ENCODE measurements at places on chromosomes 1 and 21. TPM values are rescaled to one million over a fixed set of nuclear protein-coding genes. Genes with fewer than 3 reads are reported as not detected.

The AGBL4 gene
- total RNA-seq: not detected

The MPL gene
- not detected for total RNA-seq

The PADI2 gene
- 0.20 TPM for total RNA-seq

The MIXL1 gene
- not detected for total RNA-seq

The PTGER3 gene
- total RNA-seq: not detected

GRCh38 chr21:36059823-36060158, 535 bp downstream of the SETD4 start:
- peak overlapping the region; percentile 90 for H3K4me3 ChIP-seq
- H3K4me1 ChIP-seq: peaks cover 6% of the 10 kb centered on the region
- DNase-seq: no peak
- no peaks in the 10 kb centered on the region for H3K27me3 ChIP-seq

- peaks cover 17% of the 10 kb centered on the region for H3K4me1 ChIP-seq
- no peak for DNase-seq
- no peak overlapping the region for H3K27ac ChIP-seq
- H3K27me3 ChIP-seq: no peaks in the 10 kb centered on the region
These were observed 221.9 kb upstream of the DUSP10 start for GRCh38 chr1:221963742-221964141.

GRCh38 chr1:116259663-116260062, 113.4 kb upstream of the ATP1A1 start:
- no peaks in the 10 kb centered on the region for H3K4me1 ChIP-seq
- H3K27me3 ChIP-seq: no peaks in the 10 kb centered on the region
- no peaks in the 10 kb centered on the region for H3K36me3 ChIP-seq

GRCh38 chr1:168474322-168474721, 69.5 kb downstream of the XCL2 start:
- H3K4me3 ChIP-seq: no peak overlapping the region
- H3K36me3 ChIP-seq: no peaks in the 10 kb centered on the region
- no peak overlapping the region for H3K27ac ChIP-seq
- H3K27me3 ChIP-seq: no peaks in the 10 kb centered on the region
- peaks cover 22% of the 10 kb centered on the region for H3K4me1 ChIP-seq

DNA sequence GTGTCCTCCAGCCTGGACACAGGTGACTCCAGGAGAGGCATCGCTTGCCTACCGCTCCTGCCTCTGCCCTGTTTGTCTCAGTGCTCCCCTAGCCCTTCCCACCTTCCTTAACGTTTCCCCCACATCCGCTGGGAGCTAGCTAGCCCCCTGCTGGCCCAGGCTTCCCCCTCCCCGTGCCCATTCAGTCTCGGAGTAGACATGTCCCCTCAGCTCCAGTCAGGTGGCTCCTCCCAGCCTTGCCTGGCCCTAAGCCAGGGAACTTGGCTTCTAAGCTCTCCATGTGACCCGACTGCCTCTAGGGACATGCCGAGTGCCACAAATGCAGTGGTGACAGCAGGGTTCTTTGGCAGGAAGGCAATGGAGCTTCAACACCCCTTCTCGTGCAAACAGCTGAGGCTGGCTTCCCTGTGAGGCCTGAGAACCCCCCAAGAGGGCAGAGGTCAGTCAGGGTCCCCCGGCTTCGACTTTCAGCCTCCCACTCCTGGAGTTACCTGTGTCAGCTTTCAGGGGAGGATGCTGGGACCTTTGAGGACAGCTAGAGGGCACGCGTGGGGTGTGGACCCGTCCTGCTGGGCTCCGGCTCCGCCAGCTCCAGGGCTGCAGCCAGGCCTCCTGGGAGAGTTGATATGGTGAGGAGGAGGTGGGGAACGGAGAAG, 16.2 kb downstream of the DRAXIN start:
- no peak overlapping the region for H3K4me3 ChIP-seq
- no peak for DNase-seq
- no peaks in the 10 kb centered on the region for H3K36me3 ChIP-seq
- no peak overlapping the region for H3K27ac ChIP-seq
- H3K27me3 ChIP-seq: peaks cover 11% of the 10 kb centered on the region

DNA sequence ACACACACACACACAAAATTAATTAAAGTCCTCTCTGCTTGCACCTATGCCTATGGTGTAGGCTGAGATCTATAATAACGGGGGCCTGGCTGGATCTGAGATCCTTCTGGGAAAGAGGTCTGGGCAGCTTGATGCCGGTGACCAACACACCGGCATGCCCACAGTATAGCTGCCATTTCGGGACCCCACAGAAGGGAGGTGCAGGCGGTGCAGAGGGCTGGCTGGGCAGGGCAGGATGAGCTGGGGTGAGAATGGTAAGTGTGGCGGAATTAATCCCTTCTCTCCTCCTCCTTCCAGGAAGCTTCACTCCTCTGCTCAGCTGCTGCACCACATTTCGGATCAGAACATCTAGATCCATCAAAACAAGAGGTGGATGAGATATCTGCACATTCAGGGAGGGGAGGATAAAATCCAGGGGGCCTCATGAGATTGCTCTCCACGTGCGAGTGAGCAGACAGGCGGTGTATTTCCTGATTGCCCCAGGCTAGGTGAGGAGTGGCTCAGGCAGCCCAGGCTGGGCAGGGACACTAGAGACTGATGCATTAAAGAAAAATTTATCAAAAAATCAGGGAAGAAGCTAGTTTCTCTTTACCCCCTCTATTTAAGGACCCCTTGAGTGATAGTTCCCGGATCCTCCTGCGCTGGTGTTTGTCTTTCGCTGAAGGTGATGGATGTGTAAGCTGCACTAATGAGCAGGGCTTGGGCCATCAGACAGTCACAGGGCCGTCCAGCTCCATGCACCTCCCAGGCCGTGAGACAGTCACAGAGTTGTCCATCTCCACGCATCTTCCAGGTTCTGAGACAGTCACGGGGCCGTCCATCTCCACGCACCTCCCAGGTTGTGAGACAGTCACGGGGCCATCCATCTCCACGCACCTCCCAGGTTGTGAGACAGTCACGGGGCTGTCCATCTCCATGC, 449.9 kb downstream of the PTPRU start:
- no peak overlapping the region for H3K27ac ChIP-seq
- peaks cover 15% of the 10 kb centered on the region for H3K27me3 ChIP-seq
- H3K36me3 ChIP-seq: no peaks in the 10 kb centered on the region
- peaks cover 22% of the 10 kb centered on the region for H3K4me1 ChIP-seq
- H3K4me3 ChIP-seq: no peak overlapping the region
- no peak for DNase-seq

- no peaks in the 10 kb centered on the region for H3K4me1 ChIP-seq
- H3K4me3 ChIP-seq: peak overlapping the region; percentile 49
- H3K27ac ChIP-seq: no peak overlapping the region
- H3K36me3 ChIP-seq: no peaks in the 10 kb centered on the region
- DNase-seq: no peak
These were observed 1.9 kb downstream of the OLIG1 start for GRCh38 chr21:33071770-33072306.

DNA sequence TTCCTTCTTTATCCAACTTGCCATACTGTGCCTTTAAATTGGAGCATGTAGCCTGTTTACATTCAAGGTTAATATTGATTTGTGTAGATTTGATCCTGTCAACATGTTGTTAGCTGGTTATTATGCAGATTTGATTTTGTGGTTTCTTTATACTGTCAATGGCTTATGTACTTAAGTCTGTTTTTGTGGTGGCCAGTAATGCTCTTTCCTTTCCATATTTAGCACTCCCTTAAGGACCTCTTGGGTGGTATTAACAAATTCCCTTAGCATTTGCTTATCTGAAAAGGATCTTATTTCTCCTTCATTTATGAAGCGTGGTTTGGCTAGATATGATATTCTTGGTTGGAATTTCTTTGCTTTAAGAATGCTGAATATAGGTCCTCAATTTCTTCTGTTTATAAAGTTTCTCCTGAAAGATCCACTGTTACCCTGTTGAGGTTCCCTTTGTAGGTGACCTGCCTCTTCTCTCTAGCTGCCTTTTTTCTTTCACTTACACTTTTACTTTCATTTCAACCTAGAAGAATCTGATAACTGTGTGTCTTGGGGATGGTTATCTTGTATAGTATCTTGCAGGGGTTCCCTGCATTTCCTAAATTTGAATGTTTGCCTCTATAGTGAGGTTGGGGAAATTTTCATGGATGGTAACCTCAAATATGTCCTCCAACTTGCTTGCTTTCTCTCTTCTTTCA, 86.9 kb upstream of the NEGR1 start:
- peak overlapping the region; percentile 7 for H3K27ac ChIP-seq
- H3K4me1 ChIP-seq: peaks cover 16% of the 10 kb centered on the region
- DNase-seq: no peak
- no peak overlapping the region for H3K4me3 ChIP-seq

- H3K27ac ChIP-seq: no peak overlapping the region
- no peaks in the 10 kb centered on the region for H3K27me3 ChIP-seq
- H3K4me1 ChIP-seq: peaks cover 18% of the 10 kb centered on the region
- peak; percentile 22 for DNase-seq
- no peak overlapping the region for H3K4me3 ChIP-seq
These were observed 27.6 kb downstream of the SKI start for GRCh38 chr1:2255420-2256369.

DNA sequence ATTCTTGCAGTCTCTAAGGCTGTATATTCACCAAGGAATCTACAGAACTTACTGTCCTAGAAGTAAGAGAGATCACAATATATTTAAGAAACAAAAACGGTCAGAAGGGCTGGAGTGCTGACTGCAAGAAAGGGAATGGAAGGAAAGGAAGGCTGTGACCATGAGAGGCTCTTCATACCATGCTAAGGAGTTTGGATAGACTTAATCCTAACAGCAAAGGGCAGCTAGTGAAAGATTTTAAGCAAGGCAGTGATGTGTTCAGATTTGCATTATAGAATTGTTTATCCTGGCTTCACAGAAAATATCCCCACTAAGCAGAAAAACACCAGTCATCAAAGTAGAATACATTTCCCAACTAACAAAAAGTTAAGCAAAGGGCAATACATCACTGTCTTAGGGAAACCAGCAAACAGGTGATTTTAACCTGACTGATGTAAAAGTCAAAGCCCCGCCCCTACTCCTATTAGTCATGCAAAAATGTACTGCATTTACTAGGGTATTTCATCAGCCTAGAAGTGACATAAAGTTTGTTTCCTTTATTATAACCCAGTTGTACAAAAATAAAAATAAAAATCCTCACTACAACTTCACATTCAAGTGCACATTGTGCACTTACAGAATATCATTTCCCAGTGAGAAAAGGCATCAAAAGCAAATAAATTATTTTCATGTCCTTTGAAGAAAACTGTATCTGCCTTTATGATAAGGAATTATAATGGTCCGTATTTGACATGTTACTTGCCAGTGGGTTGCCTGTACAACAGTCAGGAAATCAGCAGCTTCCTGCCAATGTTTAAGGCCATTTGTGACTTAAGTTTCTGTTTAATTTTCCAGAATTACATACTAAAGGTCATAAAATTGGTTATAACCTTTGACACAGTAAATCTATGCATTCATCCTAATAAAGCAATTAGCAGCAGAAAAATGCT, 17.2 kb downstream of the JAK1 start:
- peak; percentile 79 for DNase-seq
- peak overlapping the region; percentile 81 for H3K27ac ChIP-seq
- no peaks in the 10 kb centered on the region for H3K36me3 ChIP-seq
- H3K27me3 ChIP-seq: no peaks in the 10 kb centered on the region
- peaks cover 44% of the 10 kb centered on the region for H3K4me1 ChIP-seq

- DNase-seq: no peak
- peaks cover 6% of the 10 kb centered on the region for H3K4me1 ChIP-seq
- H3K4me3 ChIP-seq: no peak overlapping the region
- H3K36me3 ChIP-seq: no peaks in the 10 kb centered on the region
- H3K27ac ChIP-seq: no peak overlapping the region
These were observed 260.2 kb downstream of the HHAT start for GRCh38 chr1:210588946-210589345.

GRCh38 chr1:214505134-214505533, 46.3 kb downstream of the PTPN14 start:
- peak overlapping the region; percentile 27 for H3K27ac ChIP-seq
- H3K4me3 ChIP-seq: no peak overlapping the region

- peaks cover 10% of the 10 kb centered on the region for H3K27me3 ChIP-seq
- H3K4me3 ChIP-seq: no peak overlapping the region
- H3K36me3 ChIP-seq: no peaks in the 10 kb centered on the region
- DNase-seq: no peak
- H3K27ac ChIP-seq: no peak overlapping the region
- no peaks in the 10 kb centered on the region for H3K4me1 ChIP-seq
These were observed 23.9 kb downstream of the CAPN8 start for GRCh38 chr1:223641523-223642039.

- H3K4me3 ChIP-seq: no peak overlapping the region
- H3K4me1 ChIP-seq: no peaks in the 10 kb centered on the region
- no peaks in the 10 kb centered on the region for H3K27me3 ChIP-seq
- DNase-seq: no peak
These were observed 23.7 kb downstream of the SRRM1 start for GRCh38 chr1:24666794-24667193.

- peak; percentile 5 for DNase-seq
- no peak overlapping the region for H3K4me3 ChIP-seq
- no peak overlapping the region for H3K27ac ChIP-seq
- no peaks in the 10 kb centered on the region for H3K4me1 ChIP-seq
- no peaks in the 10 kb centered on the region for H3K27me3 ChIP-seq
- no peaks in the 10 kb centered on the region for H3K36me3 ChIP-seq
These were observed 1348.0 kb downstream of the MRPL39 start for GRCh38 chr21:24259241-24259640.

DNA sequence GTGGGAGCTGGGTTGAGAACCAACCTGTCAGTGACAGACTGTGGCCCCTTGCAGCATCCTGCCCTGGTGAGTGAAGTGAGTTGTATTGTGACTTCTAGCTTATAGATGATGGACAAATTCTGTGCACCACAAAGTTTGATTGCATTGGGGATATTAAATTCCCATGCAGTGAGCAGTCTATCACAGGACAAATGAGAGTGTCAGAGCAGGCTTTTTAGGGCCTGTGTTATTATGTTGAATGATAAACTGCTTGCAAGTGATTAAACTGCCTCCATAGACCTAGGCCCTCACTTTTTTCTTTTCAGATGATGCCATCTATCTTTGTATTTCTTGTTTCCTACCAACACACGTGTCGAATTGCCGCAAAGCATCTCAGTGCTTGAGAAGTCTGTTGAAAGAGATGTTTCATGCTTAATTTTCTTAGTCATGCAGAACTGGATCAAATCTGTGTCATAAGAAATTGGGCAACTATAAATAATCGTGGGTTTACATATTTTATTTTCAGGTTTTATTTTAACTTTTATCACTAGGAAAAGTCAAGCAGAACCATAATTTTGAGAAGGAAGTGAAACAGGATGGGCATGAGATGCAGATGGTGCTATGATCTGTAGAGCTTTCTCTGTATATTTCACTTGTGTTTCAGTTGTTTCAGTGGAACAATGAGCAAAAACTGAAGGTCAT, 199.2 kb downstream of the S1PR1 start:
- peak; percentile 7 for DNase-seq
- H3K4me1 ChIP-seq: no peaks in the 10 kb centered on the region
- no peak overlapping the region for H3K27ac ChIP-seq
- no peak overlapping the region for H3K4me3 ChIP-seq
- H3K27me3 ChIP-seq: peaks cover 84% of the 10 kb centered on the region

GRCh38 chr1:60245324-60245723, 171.8 kb upstream of the C1orf87 start:
- no peak for DNase-seq
- no peaks in the 10 kb centered on the region for H3K36me3 ChIP-seq
- H3K27me3 ChIP-seq: peaks cover 11% of the 10 kb centered on the region
